ENCODE measurements at places on chromosomes 1 and 21.
A peak's percentile ranks its signal among the peaks of the same experiment; 100 is the strongest.

- peak; percentile 81 for DNase-seq
Measured at GRCh38 chr1:232377494-232377770, 252.5 kb downstream of the SIPA1L2 start.

GRCh38 chr1:51922040-51922439 lies 43.5 kb upstream of the NRDC start:
- no peak for DNase-seq

DNA sequence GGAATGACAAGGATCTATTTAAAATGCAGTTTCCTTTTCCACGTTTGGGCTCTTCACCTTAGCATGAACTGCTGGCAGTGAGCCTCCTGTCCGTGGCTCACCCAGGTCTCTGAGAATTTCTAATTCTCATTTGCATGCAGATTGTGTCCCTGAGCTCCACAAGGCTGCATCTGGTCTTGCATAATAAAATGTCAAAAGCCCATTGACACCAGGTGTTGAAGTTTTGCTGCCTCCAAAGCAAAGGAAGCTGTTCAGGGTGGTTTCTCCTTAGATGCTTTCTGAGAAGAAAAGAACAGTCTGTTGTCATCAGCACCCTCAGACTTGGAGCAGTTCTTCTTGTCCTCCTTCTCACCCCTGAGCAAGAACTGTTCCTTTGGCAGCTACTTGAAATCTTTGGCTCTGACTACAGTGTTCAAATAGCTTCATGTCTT lies 433.1 kb upstream of the KAZN start:
- DNase-seq, result no peak

DNA sequence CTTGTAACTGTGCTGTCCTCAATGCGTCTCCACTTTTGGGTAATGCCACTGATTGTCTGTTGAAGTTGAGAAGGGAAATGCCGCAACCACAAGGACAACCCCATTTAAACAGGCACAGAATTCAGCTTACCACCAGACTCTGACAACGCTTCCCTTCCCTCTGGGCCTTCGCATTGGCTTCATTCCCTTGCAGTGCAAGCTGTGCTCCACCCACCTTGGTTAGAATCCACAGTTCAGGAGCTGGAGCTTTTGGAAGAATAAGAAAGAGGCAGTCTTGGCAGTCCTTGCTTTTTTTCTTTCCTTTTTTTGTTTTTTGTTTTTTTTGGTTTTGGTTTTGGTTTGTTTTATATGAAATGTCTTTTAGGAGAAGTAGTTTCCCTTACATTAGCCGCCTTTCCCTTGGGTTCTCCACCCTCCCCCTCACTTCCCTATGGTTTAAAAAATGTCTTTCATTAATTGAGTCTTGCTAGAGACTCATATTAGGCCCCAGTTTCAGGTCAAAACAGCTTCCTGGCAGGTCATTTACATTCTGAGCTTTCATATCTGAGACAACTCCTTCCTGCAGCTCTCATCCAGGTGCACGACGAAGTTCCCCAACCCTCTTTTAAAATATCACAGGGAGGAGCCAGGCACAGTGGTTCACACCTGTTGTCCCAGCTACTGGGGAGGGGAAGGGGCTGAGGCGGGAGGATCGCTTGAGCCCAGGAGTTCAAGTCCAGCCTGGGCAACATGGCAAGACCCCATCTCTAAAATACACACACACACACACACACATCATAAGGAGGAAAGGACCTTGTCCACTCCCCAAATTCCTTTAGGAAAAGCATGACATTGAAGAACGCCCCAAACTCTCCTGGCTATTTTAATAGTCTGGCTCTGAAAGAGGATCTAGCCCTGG lies 20.7 kb upstream of the LAX1 start:
- DNase-seq, result peak; percentile 24

- no peak for DNase-seq
Measured at GRCh38 chr1:217983051-217983375, 302.1 kb upstream of the RRP15 start.

DNA sequence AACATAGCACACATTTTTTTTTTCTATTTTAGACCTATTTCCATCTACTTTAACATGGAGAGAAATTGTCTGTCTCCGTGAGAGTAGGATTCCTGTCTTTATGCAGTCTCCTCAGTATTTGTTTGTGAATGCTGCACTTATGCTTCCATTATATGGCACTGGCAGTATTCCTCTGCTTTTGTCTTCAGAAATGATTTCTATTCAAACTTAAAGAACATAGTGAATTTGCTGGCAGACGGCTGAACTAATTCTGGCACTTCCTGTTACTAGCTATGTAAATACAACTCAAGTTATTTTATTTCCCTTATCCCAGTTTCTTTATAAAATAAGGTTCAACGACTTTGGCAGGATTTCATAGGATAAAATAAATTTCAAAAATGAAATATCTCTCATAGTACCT lies 45.3 kb downstream of the KCTD3 start:
- no peak for DNase-seq

DNA sequence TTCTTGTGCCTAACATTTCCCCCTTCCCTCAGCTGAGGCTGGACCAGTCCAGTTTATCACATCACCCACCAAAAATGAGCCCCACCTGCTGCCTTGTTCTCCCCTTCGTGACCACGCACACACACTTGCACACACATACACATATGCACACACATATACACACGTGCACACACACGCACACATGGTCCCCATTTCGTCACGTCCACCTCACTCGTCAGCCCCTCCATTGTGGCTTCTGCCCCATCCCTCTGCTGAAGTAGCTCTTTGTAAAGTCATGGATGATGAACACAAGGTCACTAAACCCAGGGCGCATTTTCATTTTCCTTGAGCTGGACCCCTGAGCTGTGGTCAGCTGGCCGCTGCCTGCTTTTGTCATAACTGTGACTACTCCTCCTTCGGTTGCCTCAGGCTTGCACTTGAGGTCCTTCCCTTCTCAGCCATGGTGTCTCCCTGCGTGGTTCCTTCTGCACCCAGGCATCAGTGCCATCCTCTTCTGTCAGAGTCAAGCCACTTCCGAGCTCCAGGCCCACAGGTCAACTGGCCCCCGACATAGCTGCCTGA lies 93.8 kb downstream of the SYT2 start:
- no peak for DNase-seq

DNA sequence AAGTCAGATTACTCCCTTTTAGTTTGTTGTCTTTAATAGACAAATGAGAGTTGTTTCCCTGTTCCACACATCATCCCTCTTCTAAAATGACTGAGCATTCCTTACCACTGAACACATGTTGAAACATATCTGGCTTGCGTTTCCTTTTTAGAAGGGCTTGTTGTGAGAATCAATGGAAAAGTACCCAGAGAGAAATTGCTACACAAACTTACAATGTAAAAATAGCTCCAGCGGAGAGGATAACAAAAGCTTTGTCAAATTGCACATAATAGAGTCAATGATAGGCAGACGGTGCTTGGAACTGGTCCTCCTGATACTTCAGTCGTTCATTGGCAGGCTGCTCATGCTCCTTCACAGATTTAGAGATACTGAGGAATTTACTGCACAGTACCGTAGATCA lies 123.9 kb downstream of the CYYR1 start:
- DNase-seq, result peak; percentile 42

DNA sequence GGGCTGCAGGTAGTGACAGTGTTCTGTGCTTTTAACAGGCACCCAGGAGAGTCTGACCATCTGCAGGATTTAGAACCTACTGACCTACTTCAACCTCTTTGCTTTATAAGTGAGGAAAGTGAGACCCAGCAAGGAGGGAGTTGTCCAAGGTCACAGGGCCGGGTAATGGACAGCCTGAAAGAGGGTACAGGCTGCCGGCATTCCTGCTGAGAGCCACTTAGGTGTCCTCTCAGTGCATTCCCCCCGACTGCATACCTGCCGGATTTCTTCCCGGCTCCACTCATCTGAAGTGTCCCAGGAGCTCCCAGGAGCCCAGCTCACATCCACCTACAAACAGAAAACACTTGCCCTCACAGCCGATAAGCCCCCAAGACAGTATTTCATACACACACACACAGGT lies 13.9 kb downstream of the PHLDA3 start:
- no peak for DNase-seq

- DNase-seq, result no peak
Measured at GRCh38 chr1:207606362-207606755, 38.6 kb upstream of the CR1L start.

DNA sequence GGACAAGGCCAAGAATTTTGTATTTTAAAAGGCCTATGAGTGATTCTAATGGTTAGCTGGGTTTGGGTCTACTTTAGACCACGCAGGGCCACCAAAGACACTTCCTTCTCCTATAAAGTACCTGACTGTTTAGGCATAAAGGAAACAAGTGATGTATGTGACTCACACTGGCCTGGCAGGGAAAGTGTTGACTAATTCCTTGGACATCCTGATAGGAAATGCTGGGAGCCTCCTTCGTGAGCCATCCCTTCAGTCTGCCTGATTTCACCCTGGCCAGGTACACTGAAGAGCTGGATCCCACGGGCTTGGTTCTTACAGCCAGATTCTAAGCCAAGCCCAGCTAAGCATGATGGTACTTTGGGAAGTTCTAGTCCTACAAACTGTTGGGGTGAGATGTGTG lies 100.5 kb upstream of the HMGB4 start:
- DNase-seq, result peak; percentile 39

Measured in astrocyte of the spinal cord (primary cell).